Gastrocnemius medialis (tissue), 4 donors: ENCODE measurements at places on chromosomes 2 and 18.

- no peak overlapping the region for H3K4me3 ChIP-seq
- H3K27ac ChIP-seq = no peak overlapping the region
- H3K4me1 ChIP-seq = no peaks in the 10 kb centered on the region
- H3K36me3 ChIP-seq = no peaks in the 10 kb centered on the region
- DNase-seq = no peak
- H3K27me3 ChIP-seq = peaks cover 2% of the 10 kb centered on the region
Observed at GRCh38 chr2:126932966-126933710, 34.4 kb downstream of the TEX51 start.

DNA sequence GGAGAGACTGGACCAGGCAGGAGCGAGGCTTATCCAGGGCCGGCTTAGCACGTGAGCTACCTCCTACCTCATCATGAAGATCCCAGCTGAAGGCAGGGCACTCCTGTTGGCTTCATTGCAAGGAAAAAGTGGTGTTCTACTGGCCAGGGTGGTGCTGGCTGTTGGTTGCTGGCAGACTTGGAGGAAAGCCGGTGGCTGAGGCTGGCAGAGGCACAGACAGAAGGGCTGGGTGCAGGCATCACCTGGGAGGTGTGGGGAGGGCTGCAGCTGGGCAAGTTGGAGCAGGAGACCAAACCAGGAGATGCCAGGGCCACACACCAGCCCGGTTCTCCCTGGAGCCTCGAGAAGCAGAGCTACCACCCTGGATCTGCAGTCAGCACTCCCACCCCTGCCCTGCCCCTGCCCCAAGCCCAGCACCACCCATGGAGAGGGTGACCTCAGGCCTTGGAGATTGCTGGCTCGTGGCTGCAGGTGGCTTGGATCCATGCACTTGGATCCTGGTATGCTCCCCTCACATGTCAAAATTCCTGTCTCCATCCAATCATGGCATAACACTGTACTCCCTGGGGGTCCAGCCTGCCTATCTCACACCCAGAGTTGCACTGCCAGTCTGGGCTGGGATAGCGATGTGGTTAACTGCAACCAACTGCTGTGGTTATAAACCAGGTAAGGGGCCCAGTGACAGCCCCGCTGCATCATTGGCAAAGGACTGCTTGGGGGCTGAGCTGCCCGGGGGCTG is 49.7 kb downstream of the GLI2 start:
- no peak overlapping the region for H3K4me3 ChIP-seq
- H3K27ac ChIP-seq = no peak overlapping the region
- H3K36me3 ChIP-seq = no peaks in the 10 kb centered on the region
- peaks cover 18% of the 10 kb centered on the region for H3K4me1 ChIP-seq
- no peaks in the 10 kb centered on the region for H3K27me3 ChIP-seq

GRCh38 chr2:144320491-144320890 is 199.4 kb downstream of the ZEB2 start:
- H3K4me3 ChIP-seq = no peak overlapping the region
- H3K4me1 ChIP-seq = peaks cover 20% of the 10 kb centered on the region
- no peak overlapping the region for H3K27ac ChIP-seq
- H3K36me3 ChIP-seq = no peaks in the 10 kb centered on the region
- H3K27me3 ChIP-seq = no peaks in the 10 kb centered on the region

GRCh38 chr2:190785334-190785733 is 95.3 kb upstream of the GLS start:
- H3K4me1 ChIP-seq = no peaks in the 10 kb centered on the region
- no peak for DNase-seq
- no peaks in the 10 kb centered on the region for H3K36me3 ChIP-seq
- H3K4me3 ChIP-seq = no peak overlapping the region

GRCh38 chr18:28007841-28008240 is 169.1 kb downstream of the CDH2 start:
- no peaks in the 10 kb centered on the region for H3K4me1 ChIP-seq
- no peak overlapping the region for H3K27ac ChIP-seq
- H3K27me3 ChIP-seq = no peaks in the 10 kb centered on the region
- no peaks in the 10 kb centered on the region for H3K36me3 ChIP-seq
- H3K4me3 ChIP-seq = no peak overlapping the region

GRCh38 chr2:43399515-43400264 is 173.3 kb upstream of the ZFP36L2 start:
- peaks cover 22% of the 10 kb centered on the region for H3K4me1 ChIP-seq
- no peaks in the 10 kb centered on the region for H3K36me3 ChIP-seq

- no peaks in the 10 kb centered on the region for H3K36me3 ChIP-seq
- no peak overlapping the region for H3K4me3 ChIP-seq
- DNase-seq = no peak
- H3K27me3 ChIP-seq = no peaks in the 10 kb centered on the region
- no peaks in the 10 kb centered on the region for H3K4me1 ChIP-seq
Observed at GRCh38 chr2:16316456-16317210, 349.0 kb downstream of the CYRIA start.

DNA sequence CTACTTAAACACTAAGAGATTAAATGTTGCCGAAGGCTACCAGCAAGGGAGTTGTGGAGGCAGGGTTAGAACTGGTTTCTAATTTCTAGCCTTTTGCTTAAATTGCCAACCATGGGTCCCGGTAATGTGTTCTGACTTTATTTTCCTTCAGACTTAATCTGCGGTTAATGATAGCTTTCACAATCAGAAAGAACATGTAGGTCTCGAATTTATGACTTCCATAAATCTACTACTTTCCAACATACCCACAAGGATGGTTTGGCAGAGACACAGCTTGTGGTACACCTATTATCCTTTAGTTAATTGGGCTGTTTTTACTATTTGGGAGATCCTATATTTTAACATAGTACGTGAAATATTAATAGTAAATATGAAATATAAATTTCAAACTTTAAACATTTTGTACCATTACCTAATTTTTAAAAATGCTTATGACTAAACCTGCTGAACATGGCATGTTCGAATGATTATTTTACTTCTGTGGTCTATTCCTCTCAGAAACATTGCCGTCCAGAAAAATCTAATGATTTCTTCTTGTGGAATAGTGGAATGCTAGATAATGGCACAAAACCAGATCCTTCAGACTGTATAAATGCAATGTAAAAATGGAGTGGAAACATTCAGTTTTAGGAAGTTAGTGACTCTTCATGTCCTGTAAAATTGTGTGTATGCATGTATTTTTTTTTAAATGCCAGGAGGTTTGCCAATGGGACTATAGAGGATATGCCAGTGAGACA is 41.3 kb downstream of the PARD3B start:
- H3K27ac ChIP-seq = no peak overlapping the region
- H3K4me1 ChIP-seq = no peaks in the 10 kb centered on the region
- no peaks in the 10 kb centered on the region for H3K27me3 ChIP-seq
- H3K36me3 ChIP-seq = no peaks in the 10 kb centered on the region

- no peaks in the 10 kb centered on the region for H3K4me1 ChIP-seq
- no peak overlapping the region for H3K4me3 ChIP-seq
- no peak overlapping the region for H3K27ac ChIP-seq
- H3K27me3 ChIP-seq = no peaks in the 10 kb centered on the region
- DNase-seq = no peak
- H3K36me3 ChIP-seq = no peaks in the 10 kb centered on the region
Observed at GRCh38 chr2:117293012-117293411, 521.5 kb upstream of the DDX18 start.

DNA sequence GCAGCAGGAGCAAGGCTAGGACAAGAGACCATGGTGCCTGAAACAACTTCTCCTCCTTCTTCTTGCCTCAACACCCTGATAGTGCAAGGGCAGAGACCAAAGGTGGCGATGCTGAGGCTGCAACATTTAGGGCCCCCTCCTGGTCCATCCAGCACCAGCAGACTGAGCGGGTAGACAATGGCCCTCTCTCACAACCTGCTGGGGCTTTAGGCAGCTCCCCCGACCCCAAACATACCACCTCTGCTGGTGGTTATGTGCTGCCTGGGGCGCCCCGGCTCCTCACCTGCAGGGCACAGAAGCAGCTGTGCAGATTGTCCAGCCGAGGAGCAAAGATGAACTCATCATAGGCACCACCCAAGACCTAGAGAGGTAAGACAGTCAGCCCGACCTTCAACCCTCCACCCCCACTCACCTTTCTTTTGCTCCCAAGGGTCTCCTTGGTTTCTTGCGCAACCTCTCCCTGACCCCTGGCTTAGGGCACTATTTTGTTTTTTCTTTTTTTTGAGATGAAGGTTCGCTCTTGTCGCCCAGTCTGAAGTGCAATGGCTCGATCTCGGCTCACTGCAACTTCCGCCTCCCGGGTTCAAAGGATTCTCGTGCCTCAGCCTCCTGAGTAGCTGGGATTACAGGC is 3.5 kb downstream of the DNPEP start:
- H3K27ac ChIP-seq = no peak overlapping the region
- DNase-seq = no peak
- H3K4me3 ChIP-seq = no peak overlapping the region
- H3K36me3 ChIP-seq = peaks cover 57% of the 10 kb centered on the region
- peaks cover 13% of the 10 kb centered on the region for H3K4me1 ChIP-seq

- no peak overlapping the region for H3K27ac ChIP-seq
- H3K4me1 ChIP-seq = no peaks in the 10 kb centered on the region
- H3K4me3 ChIP-seq = no peak overlapping the region
Observed at GRCh38 chr2:152890736-152891135, 172.3 kb downstream of the ARL6IP6 start.

DNA sequence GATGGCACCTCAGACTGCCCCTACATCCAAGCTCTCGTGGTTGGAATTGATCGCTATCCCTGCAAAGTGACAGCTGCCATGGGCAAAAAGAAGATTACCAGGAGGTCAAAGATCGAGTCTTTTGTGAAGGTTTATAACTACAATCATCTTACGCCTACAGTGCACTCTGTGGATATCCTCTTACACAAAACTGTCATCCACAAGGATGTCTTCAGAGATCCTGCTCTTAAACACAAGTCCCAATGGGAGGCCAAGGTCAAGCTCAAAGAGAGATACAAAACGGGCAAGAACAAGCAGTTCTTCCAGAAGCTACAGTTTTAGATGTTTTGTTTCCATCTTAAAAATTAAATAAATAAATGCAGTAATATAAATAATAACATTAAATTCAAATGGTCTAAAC is 45.4 kb downstream of the INO80D start:
- H3K4me3 ChIP-seq = no peak overlapping the region
- DNase-seq = no peak
- H3K27ac ChIP-seq = no peak overlapping the region
- H3K27me3 ChIP-seq = no peaks in the 10 kb centered on the region

DNA sequence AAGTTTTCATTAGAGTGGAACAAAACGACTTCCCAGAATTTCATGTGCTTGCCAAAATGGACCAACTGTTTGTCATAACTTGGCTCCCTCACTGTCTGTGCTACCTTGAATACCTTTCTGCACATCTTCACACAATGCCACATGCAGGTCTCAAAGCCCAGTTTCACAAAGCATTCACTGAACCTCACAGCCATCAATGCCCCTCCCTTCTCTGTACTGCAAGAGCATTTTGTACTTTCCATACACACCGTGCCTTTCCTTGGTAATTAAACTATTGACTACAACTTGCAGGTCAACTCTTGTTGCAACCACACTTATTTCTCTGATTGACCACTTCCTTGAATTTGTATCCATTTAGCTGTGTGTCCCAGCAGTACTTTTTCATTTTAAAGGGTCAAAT is 50.5 kb downstream of the PAX3 start:
- H3K36me3 ChIP-seq = no peaks in the 10 kb centered on the region
- H3K27ac ChIP-seq = no peak overlapping the region
- no peaks in the 10 kb centered on the region for H3K4me1 ChIP-seq
- H3K4me3 ChIP-seq = no peak overlapping the region

GRCh38 chr18:43785158-43785557 is 507.9 kb upstream of the SYT4 start:
- no peak overlapping the region for H3K4me3 ChIP-seq
- no peaks in the 10 kb centered on the region for H3K4me1 ChIP-seq
- H3K27me3 ChIP-seq = no peaks in the 10 kb centered on the region
- DNase-seq = no peak
- no peaks in the 10 kb centered on the region for H3K36me3 ChIP-seq

GRCh38 chr2:203659331-203660049 is 46.9 kb upstream of the CD28 start:
- DNase-seq = no peak
- H3K27me3 ChIP-seq = no peaks in the 10 kb centered on the region
- H3K4me1 ChIP-seq = no peaks in the 10 kb centered on the region

DNA sequence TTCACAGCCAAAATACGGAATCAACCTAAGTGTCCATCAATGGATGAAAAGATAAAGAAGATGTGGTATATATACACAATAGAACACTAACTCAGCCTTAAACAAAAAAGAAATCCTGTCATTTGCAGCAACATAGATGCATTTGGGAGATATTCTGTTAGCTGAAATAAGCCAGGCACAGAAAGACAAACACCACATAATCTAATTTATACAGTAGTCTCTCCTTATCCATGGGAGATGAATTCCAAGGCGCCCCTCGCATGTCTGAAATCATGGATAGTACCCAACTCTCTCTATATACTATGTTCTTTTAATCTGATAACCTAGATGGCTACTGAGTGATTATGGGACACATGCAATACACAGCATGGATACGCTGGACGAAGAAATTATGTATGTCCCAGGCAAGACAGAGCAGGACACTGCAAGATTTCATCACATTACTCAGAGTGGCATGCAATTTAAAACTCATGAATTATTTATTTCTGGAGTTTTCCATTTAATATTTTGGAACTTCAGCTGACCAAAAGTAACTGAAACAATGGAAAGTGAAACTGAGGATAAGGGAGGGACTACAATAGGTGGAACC is 39.5 kb downstream of the ORC4 start:
- DNase-seq = no peak
- H3K4me3 ChIP-seq = no peak overlapping the region
- no peaks in the 10 kb centered on the region for H3K36me3 ChIP-seq
- H3K27me3 ChIP-seq = no peaks in the 10 kb centered on the region
- H3K27ac ChIP-seq = no peak overlapping the region

DNA sequence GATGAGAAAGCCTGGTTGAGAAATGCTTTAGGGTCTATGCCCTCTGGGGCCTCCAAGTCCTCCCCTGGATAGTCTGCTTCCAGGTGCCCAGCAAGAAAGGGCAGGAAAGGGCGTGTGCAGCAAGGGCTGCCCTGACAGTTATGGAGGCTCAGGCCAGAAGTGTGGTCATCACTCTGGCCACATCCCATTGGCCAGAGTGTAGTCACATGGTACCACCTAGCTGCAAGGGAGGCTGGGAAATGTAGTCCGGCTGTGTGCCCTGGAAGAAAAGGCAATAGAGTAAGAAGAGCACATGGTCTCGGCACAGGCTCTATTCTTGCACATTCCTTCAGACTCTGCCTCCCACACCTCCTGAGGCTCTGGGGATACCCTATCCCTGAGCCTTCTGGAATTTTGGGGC is 35.7 kb downstream of the ODC1 start:
- no peak overlapping the region for H3K4me3 ChIP-seq
- H3K27me3 ChIP-seq = no peaks in the 10 kb centered on the region
- H3K27ac ChIP-seq = no peak overlapping the region
- peaks cover 20% of the 10 kb centered on the region for H3K4me1 ChIP-seq
